Peyer's patch (tissue), 4 donors: ENCODE measurements at places on chromosomes 5 and 9.

DNA sequence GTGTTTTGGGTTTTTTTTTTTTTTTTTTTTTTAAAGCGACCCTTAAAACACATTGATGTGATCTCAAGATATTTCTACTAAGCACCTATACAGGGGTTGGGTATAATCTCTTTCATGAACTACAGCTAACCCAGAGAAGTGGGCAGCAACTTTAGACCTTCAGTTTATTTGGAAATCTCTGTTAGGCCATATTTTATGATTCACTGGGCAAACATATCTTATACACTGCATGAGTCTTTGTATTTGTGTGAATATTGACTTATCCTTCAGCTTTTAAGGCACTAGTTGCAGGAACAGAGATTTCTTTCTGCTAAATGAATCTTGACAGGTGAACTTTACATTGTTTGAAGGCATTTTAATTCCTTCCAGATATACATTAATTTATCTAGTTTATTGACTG lies 194.4 kb downstream of the ARRDC3 start:
- DNase-seq = no peak

DNA sequence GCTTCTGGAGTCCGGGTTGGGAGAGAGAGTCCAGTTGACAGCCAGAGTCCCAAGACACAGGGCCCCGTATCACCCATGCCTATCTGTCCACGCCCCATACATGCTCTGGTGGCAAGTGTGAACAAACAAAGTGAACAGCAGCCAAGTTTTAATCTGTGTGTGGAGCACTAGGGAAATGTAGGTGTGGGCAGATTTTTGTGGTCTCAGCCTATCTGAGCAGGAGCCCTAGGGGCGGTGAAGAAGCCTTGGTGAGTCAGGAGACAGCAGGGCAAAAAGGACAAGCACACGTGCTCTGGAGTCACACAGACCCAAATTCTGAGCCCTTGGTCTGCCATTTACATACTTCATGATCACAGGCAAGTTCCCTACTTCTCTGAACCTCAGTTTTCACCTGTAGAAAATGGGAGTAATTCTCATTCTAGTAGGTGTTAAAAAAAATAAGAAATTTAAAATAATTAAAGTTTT lies 23.2 kb downstream of the EGR1 start:
- no peak for DNase-seq

DNA sequence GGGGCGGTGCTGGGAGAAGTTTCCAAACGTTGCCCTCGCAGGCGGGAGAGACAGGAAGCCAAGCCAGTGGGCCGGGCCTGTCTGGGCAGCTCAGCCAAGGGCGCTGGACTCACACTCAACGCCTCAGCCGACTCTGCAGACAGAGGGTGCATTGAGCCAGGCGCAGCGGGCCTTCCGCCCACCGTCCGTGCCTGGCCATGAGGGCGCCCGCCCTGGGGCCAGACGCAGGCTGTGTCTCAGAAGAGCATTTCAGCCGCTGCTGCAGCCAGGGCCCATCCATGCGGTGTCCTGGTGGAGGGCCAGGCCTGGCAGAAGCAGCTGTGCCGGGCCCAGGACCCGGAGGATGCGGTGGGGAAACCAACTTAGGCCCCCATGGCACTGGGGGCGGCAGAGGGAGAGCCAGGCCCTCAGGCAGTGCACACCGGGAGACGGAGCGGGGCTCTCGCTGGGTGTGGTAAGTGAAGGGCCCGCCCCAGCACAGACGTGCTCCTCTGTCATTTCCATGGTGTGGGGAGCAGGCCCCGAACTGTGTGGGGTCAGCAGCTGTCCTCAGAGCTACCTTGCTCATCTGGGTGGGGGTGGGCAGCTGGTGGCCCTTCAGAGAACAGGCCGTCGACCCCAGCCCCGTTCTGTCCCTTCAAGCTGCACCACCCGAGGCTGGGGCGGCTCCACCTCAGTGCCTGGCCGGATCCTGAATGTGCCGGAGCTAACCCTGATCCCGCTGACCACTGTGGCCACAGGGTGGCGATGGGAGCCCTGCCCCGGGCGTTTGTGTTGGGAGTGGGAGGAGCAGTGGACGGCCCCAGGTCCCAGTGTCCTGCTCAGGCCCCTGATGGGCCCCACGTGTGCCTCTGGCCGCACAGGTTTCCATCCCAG lies 18.0 kb downstream of the DNLZ start:
- peak; percentile 64 for DNase-seq

GRCh38 chr5:111635916-111636570 lies 121.0 kb downstream of the NREP start:
- DNase-seq = no peak

DNA sequence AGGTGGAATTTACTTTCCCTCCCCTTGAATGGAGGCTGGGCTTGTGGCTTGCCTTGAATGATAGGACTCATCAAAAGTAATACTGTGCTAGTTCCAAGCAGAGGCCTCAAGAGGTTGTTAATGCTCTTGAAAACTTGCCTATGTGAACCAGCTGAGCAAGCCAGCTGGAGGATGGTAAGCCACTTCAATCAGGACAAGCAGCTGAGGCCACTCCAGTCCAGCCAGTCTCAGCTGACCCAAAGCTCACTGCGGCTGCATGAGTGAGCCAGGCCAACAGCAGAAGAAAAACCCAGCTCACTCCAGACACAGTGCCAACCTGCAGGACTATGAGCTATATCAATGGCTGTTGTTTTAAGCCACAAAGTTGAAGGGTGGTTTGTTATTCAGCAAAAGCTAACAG lies 182.8 kb downstream of the MCTP1 start:
- no peak for DNase-seq

- peak; percentile 68 for DNase-seq
Observed at GRCh38 chr5:122415030-122415800, 103.2 kb downstream of the SNCAIP start.

DNA sequence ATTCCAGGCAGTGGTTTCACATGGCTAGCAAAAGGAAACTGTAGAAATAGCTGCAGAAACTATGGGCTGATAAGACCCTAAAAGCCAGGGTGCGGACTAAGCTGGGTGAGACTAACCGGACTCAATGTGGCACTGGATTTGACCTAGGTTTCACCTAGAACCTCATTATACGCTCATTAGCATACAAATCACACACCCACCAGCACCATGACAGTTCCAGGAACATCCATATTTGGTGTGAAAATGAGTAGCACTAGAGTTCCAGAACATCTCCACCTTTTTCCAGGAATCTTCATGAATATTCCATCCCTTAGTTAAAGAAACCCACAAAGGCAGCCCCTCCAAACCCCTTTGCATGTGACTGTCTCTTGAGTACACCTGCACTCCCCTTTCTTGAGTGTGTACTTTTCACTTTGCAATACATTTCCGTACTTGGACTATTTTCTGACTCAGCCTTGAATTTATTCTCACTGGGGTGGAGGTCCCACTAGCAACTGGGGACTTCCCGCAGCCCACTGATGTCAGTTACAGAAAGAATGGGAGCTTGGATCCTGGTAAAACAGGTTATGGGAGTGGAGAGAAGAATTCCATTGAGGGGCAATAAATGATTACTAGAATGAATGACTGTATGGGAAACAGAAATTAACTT lies 58.0 kb upstream of the SPATA31C2 start:
- DNase-seq = no peak
